Stimulated activated CD4-positive, alpha-beta T cell treated with anti-CD3 and anti-CD28 coated beads, Interleukin-15, amount 100 ng/mL, for 1 hour (primary cell): ENCODE measurements at places on chromosomes 7 and 10.
A peak's percentile ranks its signal among the peaks of the same experiment; 100 is the strongest.

GRCh38 chr10:3948843-3949242, 163.8 kb upstream of the KLF6 start:
- peak; percentile 55 for DNase-seq

- no peak for DNase-seq
These were observed 20.2 kb upstream of the FRA10AC1 start for GRCh38 chr10:93722550-93722949.

DNA sequence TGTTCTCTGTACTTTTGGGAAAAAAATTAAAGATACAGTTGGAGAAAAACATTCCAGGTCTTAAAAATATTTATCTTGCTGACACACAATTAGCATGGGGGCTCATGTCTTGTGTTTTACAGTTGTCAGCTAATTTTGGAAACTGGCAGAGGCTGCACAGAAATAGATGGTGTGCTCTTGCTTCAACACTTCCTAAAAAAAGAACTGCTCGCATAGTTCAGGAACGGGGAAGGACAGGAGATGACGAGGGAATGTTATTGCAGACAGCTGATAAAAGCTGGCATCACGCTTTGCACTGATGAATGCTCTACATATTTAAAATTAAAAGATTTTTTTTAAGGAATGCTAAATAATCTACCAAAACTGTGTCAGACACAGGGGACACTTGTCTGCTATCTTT, 103.5 kb upstream of the CELF2 start:
- DNase-seq, result no peak

GRCh38 chr10:8053446-8054243, 843 bp upstream of the GATA3 start:
- DNase-seq, result peak; percentile 92

GRCh38 chr7:44994877-44995554, 5.0 kb upstream of the CCM2 start:
- no peak for DNase-seq

DNA sequence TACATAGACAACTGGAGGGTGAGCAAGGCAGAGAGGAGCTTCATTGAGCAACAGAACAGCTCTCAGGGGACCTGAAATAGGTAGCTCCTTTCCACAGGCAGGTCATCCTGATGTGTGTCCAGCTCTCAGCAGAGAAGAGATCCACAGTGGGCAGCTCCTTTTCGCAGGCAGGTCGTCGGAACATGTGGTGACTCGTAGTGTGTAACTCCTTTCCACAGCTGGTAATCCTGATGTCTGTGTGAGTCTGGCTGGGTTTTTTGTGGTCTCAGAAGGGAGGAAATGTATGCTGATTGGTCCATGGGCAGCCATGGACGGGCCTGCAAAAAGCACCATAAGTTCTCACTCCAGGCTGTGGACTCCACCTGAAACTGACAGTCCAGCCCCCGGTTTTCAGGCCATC, 24.4 kb upstream of the TES start:
- no peak for DNase-seq

DNA sequence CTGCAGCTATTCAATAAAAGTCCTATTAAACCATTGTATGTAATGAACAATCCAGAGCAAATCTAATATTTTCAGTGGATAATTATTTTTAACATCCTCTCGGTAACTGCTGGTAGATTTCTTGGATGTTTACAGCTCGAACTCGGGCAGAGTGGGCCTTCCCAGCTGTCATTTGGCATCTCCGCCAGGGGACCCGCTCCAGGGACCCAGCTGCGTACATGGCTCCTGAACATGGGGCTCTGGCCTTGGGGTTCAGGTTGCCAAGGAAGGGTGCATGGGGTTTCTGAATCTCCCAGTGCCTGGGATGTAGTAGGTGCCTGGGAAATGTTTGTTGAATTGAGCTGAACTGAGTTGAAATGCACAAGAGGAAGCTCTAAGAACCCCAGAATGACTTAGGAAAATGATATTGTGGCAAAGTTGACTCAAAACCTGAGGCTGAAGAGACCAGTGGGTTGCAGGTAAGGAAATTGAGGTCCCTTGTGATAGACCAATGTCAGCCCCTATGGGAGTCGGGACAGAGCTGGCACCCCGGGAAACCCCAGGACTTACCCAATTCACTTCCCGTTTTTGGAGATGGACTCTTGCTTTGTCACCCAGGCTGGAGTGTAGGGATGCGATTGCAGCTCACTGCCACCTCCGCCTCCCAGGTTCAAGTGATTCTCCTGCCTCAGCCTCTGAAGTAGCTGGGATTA, 228.4 kb downstream of the CUX1 start:
- DNase-seq, result no peak

DNA sequence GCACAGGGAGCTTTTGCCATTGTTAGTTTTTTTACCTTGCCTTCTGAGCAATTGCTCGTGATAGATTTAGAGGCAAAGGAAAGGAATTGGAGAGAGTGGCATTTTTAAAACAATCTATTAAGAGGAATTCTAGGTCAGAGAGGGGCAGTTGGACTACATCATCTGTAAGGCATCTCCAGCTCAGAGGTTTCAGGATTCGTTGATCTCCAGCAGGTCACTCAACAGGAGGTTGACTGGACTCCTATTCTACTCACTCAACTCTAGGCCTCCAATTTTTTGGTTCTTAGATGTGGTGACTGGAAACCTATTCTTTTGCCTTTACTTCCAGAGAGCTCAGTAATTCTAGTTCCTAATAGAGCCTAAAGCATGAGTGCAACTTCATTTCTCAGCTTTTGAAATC, 42.8 kb downstream of the TBXAS1 start:
- no peak for DNase-seq
